Caki2 (cell line): ENCODE measurements at places on chromosomes 16 and 17. TPM values are rescaled to one million over a fixed set of nuclear protein-coding genes. Genes with fewer than 3 reads are reported as not detected.

TPSD1 gene
- not detected in 2 replicates for total RNA-seq

GRCh38 chr17:11331547-11332513, 90.8 kb downstream of the SHISA6 start:
- DNase-seq = no peak

GRCh38 chr16:50814541-50814940, 72.7 kb downstream of the CYLD start:
- no peak for DNase-seq

KRT12 gene
- total RNA-seq = not detected in 2 replicates

- no peak for DNase-seq
These were observed 22.4 kb downstream of the PLD6 start for GRCh38 chr17:17183744-17184143.
